Stimulated activated CD8-positive, alpha-beta memory T cell treated with anti-CD3 and anti-CD28 coated beads, Interleukin-4, amount 100 ng/mL, for 4 hours (primary cell): ENCODE measurements at places on chromosomes 6 and 20.

- peak; percentile 45 for DNase-seq
Measured at GRCh38 chr6:138107078-138107751, at the start of gene PERP. Gene PERP (minus strand): TSS chr6:138107419. CDS start chr6:138107340, 79 bp downstream.

DNA sequence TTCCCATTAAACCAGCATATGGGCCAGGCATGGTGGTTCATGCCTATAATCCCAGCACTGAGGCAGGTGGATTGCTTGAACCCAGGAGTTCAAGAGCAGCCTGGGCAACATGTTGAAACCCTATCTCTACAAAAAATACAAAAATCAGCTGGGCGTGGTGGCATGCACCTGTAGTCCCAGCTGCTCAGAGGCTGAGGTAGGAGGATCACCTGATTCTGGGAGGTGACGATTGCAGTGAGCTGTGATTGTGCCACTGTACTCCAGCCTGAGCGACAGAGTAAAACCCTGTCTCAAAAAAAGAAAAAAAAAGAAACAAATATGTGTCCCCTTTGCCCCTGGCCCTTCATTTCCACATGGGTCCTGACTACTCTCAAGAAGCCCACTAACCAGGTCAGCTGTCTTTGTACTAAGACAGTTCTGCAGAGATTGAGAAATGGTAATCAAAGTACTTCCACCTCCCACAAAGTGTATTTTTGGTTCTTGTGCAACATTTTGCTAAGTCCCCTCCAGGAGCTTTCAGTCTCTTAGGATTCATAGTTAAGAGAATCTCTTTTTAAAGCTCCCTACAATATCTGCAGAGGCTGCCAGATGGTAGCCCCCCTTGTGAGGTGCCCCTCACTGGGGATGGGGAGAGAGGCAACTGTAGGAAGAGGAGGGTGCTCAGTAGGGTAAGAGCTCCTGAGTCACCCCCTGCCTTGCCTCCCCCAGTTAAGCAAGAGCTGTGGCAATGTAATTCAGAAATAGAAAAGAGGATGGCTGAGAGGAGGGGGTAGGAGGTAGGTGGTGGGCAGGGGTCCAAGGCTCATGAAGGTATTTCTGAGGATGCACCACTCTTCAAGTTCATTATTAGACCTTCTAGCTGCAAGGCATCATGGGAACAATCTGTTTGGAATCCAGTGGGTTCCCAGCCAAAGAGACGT is 16.5 kb upstream of the WFDC2 start:
- DNase-seq = no peak

DNA sequence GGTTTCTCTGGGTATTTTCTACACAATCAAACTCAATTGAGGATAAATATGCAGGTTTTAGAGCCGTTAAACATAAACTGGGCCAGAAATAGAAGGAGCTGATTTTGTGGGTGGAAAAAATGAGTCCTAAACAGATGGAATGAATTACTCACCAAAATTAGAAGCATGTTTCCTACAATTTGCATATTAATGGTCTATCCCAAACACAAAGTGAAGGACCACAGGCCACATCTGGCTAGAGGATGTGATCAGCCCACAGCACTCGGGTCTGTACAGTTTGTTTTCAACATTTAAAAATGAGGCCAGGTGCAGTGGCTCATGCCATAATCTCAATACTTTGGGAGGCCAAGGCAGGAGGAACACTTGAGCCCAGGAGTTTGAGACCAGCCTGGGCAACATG is 296.3 kb downstream of the PREX1 start:
- no peak for DNase-seq

DNA sequence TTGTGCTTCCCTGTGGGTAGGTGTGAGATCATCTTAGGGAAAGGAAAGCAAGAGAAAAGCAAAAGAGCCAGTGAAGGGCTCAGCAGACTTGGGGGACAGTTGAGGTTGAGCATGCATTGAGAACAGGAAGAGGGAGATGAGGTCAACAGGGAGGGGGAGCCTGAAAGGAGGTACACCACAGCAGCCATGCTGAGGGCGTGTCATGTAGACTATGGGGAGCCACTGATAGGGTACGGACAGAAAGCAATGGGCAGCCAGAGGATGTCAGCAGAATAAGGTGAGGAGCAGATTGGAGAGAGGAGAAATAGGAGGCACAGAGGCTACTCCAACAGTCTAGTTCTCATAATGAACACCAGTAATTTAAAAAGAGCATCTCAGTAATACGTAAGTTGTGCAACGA is 351.1 kb upstream of the HTR1E start:
- DNase-seq = no peak

- no peak for DNase-seq
Measured at GRCh38 chr6:130945401-130945919, 117.6 kb downstream of the EPB41L2 start.
